ENCODE measurements at places on chromosomes 16 and 17.

DNA sequence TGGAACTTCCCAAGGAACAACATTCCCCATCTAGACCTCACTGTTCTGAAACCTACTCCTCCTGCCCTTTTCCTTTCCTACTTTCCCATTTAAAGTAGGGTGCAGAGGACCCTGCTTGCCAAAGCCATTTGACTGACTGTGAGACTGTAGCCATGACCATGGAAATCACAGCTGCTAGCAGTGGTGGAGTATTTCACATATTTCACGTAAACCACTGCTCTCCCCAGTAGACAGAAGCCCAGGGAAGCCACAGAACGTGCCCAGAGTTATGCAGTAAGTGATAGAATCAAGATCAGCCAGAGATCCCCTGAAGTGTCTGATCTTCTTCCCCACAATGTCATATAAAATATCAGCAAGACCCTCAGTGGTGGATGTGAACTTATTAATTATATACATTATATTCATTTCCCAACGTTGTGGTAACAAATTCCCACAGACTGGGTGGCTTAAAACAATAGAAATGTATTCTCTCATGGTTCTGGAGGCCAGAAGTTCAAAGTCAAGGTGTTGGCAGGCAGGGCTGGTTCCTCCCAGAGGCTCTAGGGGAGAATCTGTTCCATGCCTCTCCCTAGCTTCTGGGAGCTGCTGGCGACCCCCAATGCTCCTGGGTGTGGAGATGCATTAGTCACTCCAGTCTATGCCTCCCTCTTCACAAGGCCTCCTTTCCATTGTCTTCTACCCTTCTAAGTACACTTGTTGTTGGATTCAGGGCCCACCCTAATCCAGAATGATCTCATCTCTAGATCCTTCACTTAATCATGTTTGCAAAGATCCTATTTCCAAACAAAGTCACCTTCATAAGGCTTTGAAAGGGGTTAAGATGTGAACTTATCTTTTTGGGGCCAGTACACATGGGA lies 20.7 kb upstream of the PRM1 start:
- no peak for DNase-seq

GRCh38 chr17:50658616-50659015 lies 23.9 kb downstream of the ABCC3 start:
- DNase-seq = no peak

GRCh38 chr16:50659806-50660205 lies 21.3 kb downstream of the SNX20 start:
- DNase-seq = peak; percentile 71

- DNase-seq = peak; percentile 88
Observed at GRCh38 chr17:39225959-39226683, 376 bp upstream of the STAC2 start.

DNA sequence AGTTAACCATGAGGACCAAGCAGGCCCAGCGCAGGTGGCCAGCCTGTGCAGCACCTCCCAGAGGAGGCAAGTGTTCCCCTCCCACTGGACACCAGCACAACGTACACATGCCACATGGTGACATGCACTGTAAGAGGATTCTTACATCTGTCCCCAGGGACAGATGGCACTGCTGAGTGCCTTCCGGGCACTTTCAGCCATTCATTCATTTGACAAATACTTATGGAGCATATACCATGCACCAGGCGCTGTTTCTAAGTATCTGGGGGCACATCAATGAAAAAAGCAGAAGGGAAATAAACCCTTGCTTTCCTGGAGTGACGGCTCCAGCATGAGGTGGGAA lies 79.6 kb downstream of the GAS7 start:
- DNase-seq = no peak

- peak; percentile 17 for DNase-seq
Observed at GRCh38 chr17:348692-349425, 3.7 kb downstream of the RPH3AL start.

DNA sequence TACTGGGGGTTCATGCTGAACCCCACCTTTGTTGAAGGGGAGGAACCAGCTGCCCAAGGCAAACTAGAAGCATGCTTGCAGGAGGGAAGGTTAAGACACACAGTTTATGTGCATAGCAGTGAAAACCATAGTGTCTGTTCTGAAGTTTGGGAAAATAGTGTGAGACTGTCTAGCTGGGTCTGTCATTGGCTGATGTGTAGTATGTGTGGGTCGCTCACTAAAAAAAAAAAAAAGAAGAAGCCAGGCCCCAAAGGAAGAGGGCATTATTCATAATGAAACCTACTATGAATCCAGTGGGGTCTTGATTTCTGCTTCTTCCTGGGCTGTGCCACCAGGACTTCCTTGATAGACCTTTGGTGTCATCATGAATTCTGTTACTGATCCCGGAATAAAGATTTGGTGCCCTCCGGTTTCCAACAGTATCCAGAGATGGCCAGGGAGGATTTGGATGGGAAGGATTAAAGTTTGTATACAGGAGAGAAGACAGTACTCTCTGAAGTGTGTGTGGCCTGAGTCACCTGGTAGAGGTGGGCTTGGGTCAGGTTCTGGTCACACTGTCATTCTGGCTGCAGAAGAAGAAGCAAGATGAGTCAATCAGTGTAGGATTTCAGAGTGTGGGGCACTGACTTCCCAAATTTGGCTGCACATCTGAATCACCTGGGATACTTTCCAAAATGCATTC lies 220.3 kb downstream of the PRKCA start:
- DNase-seq = no peak

DNA sequence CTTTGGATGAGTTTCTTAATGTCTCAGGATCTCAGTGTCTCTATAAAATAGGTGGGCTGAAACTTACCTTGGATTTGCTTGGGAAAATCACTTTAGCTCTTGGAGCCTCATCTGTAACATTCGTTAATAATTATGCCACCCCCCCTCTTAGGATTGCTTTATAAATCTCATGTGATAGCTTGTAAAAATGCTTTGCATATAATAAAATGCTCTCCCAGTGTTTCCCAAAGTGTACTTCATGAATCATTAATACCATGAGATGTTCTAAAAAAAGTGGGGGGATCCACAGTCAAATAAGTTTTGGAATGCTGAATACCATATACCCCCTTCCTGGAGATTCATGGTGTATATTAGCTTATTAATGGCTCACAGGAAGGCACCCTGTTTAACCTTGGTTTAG lies 5.2 kb downstream of the KRT39 start:
- DNase-seq = no peak

DNA sequence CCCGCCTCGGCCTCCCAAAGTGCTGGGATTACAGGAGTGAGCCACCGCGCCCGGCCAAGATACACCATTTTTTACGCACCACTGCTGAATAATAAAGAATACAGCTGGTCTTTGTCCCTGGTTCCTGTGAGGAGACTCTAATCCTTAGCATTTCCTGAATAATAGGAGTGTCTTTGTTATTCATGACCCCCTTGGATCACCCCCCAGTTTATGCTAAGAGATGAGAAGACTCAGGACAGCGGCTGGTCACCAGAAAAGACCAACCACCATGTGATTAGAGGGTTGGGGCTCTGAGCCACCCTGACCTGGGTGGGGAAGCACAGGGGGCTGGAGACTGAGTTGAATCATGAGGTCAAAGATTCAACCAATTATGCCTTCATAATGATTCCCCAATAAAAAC lies 17.3 kb downstream of the PHLPP2 start:
- no peak for DNase-seq

- peak; percentile 77 for DNase-seq
Observed at GRCh38 chr17:10295728-10296343, 77.0 kb downstream of the MYH13 start.

DNA sequence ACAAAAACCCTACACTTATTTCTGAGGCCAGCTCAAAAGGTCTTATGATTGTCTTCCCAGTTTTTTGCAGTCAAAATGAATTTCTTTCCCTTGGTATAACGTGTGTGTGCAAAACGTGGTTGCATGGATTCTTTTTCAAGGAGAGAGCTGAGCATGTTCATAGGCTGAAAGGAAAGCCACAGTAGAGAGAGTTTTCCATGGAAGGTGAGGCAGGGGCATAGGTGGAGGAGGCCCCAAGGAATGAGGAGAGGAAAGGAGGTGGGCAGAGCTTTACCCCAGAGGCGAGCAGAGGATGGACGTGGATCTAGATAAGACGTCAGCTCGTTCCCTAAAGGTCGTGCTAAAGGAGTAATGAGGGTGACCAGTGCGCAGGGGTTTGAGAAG lies 22.8 kb downstream of the TRPV2 start:
- DNase-seq = no peak

GRCh38 chr16:84455031-84455430 lies 49.4 kb downstream of the MEAK7 start:
- no peak for DNase-seq

DNA sequence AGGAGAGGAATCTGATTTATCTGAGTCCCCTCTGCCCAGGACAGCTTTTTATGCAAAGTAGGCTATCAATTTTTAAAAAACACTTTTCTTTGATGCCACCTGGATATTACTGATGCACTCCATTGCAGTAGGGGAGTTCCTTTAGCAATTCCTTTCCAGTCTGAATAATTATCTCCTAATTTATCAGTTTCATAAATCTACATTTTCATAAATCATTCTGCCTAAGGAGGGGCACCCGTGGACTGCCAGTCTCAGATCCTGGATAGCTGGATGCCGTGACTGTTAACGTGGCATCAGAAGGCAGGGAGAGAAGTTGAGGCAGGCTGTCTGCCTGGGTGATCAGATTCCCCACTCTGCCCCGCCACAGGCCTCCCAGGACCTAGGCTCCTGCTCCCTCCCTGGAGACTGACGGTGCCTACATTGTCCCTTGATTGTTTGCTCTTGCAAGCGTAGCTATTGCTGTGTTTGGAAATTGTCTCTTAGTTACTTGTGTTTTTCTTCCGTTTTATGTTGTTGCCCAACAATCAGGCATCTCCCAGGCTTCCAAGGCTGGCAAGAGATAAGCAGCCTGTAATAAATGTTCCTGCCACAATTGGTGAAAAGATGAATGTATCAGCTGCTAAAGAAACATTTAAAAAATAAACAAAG lies 75.2 kb downstream of the KATNIP start:
- DNase-seq = peak; percentile 51

DNA sequence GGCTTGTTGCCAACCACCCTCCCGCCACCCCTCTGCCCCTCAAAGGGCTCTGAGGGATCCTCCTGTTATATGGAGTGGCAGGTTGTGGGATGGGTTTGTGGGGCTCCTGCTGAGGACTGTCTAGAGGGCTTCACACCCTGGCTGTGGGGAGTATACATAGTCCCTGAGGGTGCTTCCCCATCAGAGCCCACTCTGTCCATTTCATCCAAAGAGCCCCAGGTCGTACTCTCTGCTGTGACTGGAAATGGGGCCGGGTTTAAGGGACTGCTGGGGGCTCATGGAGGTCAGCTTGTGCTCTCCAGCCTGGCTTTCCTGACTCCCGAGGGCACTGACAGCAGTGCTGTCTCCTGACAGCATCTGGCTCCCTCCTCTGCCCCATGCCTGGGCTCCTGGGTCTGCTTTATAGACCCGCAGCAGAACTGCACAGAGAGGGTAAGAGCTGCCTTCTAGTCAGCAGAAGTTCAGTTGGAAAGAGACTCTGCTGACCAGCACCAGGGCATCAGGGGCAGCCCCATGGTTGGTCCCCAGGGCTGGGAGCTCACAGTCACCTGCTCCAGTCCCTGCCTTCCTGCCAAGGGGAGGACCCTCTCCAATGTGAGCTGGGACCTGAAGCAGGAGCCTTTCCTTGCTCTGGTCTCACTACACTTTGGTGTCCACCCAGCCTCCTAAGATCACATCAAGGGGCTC lies 17.8 kb upstream of the TNS4 start:
- DNase-seq = no peak

- DNase-seq = no peak
Observed at GRCh38 chr17:65800655-65801054, 239.2 kb upstream of the AXIN2 start.

- DNase-seq = no peak
Observed at GRCh38 chr17:74394977-74395376, 27.7 kb downstream of the GPR142 start.

GRCh38 chr16:66263973-66264310 lies 102.5 kb upstream of the CDH5 start:
- DNase-seq = no peak

GRCh38 chr17:67393809-67394397 lies 16.8 kb downstream of the PITPNC1 start:
- DNase-seq = peak; percentile 70
